ENCODE measurements at places on chromosomes 2 and 18.

GRCh38 chr2:226970362-226970761 lies 134.5 kb downstream of the RHBDD1 start:
- no peak for DNase-seq

GRCh38 chr2:10042301-10043161 lies 819 bp upstream of the KLF11 start:
- DNase-seq = peak; percentile 23

GRCh38 chr2:100228967-100229366 lies 86.6 kb upstream of the AFF3 start:
- no peak for DNase-seq

GRCh38 chr2:84808279-84808678 lies 72.6 kb downstream of the TRABD2A start:
- no peak for DNase-seq

DNA sequence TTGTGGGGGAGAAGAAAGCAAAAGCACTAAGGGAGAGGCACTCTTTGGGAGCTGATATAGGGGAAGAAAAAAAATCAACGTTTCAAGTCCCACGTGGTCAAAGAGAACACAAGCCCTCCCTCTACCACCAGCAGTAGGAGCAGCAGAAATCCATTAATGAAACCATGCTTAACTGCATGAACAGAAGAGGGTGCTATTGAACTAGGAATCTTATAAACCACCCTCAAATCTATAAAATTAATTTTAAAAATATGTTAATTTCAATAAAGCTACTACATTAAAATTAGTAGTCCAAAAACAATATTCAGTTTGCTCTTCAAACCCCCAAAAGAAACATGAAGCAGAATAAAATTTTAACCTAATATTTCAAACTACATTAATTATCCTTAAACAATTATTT lies 147.8 kb downstream of the TMEM18 start:
- no peak for DNase-seq

- no peak for DNase-seq
These were observed 2.0 kb upstream of the CAPN10 start for GRCh38 chr2:240584486-240585031.

GRCh38 chr2:184793176-184793575 lies 194.8 kb downstream of the ZNF804A start:
- DNase-seq = no peak

DNA sequence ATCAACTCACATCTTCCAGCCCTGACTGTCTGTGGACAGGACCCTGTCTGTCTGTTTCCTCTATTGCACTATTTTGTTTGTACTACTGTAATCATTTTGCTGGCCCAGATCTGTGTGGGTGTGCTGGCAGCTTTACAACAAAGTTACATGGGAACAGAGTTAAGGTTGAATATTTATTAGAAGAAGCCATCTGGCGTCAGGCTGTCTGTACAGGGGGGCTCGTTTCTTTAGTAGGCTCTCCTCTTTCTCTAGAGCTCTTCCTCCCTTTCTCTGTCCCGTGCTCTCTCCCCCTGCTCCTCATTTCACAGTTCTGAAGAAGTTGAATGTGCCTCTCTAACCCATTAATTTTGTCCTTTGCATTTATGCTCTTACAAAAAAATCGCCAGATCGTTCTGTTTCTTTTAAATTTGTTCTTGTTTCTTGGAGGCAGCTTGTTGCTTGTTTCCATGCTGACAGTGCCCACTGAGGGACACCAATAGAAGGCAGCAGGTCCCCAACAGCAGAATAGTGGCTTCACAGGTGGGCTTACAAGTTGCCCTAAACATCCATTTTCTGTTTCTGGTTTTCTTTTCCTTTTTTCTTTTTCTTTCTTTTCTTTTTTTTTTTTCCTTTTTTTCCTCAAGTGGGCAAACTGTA lies 315.2 kb upstream of the ZEB2 start:
- DNase-seq = no peak

DNA sequence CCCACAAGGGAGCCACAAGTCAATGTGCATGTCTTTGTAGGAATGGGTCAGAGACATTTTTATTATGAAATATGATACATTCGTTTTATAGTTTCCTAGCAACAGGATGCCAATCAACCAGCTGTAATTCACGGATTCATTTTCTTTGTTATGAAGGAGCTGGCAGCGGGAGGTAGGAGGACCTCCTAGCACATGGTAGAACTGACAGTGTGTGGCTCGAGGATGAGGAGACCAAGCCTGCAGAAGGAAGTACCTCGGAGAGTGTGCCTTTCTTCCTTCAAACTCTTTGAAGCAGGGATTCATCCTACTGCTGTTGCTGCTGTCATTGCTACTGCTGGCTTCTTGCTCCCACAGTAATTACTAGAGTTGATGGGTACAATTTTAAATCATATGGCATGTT lies 504.8 kb upstream of the KLHL29 start:
- DNase-seq = no peak

GRCh38 chr18:50002781-50003180 lies 189.4 kb upstream of the ACAA2 start:
- no peak for DNase-seq

DNA sequence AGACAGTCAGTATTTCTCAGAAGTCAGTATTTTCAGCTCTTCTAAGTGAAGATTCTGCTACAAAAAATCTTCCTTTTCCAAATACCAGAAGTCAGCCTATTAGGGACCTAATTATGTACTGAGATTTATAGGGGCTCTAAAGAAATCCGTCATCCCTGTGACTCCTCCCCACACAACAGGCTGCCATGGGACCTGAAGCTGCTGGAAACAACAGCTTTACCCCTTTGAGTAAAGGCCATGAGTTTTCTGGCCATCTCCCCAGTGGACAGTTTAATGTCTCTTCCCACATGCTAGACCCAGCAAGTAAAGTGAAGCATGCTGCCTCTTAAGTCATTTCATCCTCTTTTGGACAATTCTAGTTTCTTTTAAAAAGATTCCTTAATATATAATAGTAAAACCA lies 255.7 kb upstream of the ACVR2A start:
- DNase-seq = no peak

DNA sequence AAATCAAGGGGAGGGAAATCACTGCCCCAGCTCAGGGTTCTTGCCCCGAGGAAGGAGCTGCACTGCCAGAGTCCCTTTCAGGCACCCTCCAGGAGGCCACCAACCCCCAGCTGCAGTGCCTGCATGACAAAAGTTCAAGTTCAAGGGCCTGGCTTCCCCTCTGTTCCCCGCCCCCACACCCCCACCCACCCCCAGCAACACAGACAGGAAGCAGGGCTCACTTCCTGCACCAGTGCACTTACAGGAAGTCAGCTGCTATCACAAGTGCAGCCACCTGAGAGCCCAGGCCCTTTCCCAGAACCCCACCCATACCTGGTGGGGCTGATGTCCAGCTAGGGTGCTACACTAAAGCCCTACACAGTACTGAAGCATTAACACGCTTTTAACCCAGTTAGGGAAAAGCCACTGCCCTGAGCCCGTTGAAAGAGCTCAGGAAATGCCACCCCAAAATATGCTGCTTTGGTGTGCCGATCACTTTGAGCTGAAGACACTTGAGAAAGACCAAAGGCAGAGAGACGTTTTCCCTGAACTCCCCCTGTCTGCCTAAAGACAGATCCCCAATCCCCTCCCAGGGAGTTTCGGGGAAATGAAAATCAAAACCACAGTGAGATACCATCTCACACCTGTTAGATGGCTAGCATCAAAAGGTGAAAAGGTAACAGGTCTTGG lies 109.9 kb upstream of the CAB39 start:
- DNase-seq = peak; percentile 12

DNA sequence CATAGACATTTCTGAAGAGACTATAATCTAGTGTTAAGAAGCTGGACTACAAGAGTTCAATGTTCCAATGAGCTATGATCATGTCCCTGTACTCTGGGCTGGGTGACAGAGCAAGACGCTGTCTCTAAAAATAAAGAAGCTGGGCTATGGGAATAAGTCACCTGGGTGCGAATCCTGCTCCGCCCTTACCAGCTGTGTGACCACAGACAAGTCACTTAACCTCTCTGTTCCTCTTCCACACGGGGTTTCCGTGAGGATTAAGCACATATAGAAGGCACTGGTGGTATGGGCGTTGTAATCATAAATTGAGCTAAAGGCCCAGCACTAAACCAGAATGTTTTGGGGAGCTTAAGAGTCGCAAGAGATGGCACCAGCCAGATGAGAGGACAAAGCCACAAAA lies 178.5 kb downstream of the HAUS1 start:
- no peak for DNase-seq

DNA sequence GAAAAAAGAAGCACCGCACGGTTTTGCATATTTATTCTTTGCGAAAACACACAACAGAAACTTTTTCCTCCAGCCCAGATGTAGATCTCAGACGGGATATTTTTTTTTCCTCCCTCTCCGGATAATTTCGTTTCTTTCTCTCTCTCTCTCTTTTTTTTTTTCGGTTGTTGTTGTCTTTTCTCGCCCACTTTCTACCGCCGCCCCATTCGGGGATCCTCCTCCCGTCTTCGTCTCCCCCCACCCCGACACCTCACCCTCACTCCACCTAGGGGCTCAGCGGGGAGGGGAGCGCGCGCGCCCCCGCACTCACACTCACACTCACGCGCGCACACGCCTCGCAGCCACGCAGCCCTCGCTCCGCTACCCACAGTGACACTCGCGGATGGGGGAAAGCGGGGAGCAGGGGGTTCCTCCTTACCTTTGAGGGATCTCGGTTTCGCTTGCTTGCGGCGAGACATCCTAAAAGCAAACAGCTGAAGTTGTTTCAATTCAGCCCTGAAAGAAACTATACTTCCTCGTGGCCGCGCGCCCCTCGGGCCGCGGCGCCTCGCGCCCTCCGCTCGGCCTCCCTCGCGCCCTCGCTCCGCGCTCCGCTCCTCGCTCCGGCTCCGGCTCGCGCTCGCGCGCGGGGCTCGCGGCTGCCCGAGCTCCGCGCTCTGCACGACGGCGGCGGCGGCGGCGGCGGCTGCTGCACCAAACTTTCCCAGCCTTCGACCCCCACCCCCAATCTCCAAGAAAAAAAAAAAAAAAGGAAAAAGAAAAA lies 1.3 kb downstream of the ZNF521 start:
- no peak for DNase-seq

DNA sequence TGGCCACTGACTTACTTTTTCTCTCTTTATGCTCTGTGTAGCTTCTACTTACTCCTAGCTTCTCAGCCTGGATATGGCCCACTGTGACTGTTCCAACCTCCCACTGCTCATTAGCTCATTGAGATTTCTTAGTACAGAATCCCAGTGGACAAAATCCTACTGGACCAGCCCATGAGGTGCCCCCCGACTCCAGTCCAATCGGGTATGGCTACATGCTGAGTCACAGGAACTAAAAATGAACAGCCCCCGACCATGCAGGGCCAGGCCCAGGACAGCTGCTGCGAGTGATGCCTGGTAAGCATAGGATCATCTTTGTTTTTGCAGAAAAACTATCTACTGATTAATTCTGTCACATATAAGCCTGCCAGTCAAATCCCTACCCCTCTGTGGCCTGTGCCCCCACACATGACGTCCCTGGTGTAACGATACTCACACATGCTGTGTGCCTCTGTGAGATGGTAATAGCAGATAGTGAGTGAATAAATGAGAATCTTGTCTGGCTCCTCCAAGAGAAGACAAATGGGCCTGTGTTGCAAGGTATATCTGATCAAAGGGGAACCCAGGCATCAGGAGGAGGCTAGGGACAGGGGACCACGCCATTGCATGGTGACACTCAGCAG lies 85.9 kb upstream of the KLF7 start:
- DNase-seq = no peak

All from esophagus squamous epithelium (tissue), 5 donors.